HTR-8/SVneo (cell line): ENCODE measurements at places on chromosomes 3 and 15.

DNA sequence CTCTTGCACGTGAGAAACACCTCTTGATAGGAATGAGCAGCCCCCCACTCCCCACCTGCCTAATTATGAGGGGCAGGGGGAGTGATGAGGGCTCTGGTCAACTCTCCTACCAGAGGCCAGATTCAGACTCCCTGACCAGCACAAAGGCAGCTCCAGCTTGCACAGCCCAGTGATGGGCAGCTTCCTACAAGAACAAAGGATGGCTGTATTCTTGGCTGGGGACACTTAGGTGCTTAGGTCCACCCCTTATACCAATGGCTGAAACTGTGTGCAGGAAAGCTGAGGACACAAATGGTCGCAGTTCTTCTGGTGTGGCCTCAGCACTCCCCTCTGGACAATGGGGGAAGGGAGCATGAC is 81.8 kb downstream of the IQSEC1 start:
- DNase-seq = no peak

- no peak for DNase-seq
Measured at GRCh38 chr15:31457631-31458526, 131.2 kb downstream of the KLF13 start.

DNA sequence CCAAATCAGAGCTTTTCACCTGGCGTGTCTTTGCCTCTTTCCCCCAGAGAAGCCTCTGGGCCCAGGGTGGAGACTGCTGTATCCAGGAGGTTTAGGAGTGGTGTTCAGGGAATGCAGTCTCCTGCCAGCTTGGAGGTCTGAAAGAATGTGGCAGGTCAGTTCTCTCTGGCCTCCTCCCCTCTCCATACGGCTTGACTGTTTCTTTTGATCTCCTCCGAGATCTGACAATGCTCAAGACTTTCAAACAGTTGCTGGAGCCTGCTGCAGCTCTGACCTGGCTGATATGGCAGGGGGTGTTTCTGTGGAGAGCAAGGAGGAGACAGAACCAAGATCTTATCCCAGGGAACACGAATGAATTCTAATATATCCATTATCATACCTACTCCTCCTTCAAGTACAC is 24.7 kb upstream of the TM4SF4 start:
- peak; percentile 25 for DNase-seq

DNA sequence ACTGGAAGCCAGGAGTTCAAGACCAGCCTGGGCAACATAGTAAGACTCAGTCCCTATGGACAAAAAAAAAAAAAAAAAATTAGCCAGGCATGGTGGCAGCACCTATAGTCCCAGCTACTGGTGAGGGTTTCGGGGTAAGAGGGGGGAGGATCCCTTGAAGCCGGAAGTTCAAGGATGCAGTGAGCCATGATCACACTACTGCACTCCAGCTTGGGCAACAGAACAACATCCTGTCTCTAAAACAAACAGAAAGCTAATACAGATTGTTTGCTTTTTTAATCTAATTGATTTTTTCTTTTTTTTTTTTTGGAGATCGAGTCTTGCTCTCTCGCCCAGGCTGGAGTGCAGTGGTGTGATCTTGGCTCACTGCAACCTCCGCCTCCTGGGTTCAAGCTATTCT is 1.6 kb upstream of the IMP3 start:
- no peak for DNase-seq

DNA sequence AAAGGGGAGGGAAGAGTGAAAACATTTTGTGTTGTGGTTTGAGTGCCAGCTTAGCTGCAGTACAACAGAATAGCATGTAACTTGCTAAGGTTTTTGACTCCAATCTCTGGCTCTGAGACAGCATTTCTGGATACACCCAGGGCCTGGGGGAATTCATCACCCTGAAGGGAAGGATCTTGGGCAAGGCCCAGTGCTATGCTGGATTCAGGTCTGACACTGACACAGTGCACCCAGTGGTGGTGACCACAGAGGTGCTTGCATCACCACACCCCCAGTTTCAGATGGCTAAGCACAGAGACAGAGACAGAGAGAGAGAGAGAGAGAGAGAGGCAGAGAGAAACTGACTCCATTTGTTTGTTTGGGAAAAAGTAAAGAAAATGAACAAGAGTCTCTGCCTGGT is 74.1 kb upstream of the KBTBD8 start:
- no peak for DNase-seq

- peak; percentile 67 for DNase-seq
Measured at GRCh38 chr3:15108082-15108545, 9.2 kb upstream of the RBSN start.

GRCh38 chr15:68353421-68354135 is 76.0 kb downstream of the FEM1B start:
- DNase-seq = no peak
